ENCODE measurements at places on chromosomes 5 and 9. TPM values are rescaled to one million over a fixed set of nuclear protein-coding genes. Genes with fewer than 3 reads are reported as not detected.

The LOX gene
- 216 TPM for total RNA-seq

The DBH gene
- total RNA-seq, result not detected

The FAT2 gene
- total RNA-seq, result not detected

The OGN gene
- 78.1 TPM for total RNA-seq

The CDH12 gene
- not detected for total RNA-seq

The RLN1 gene
- total RNA-seq, result 3.7 TPM

The PPP3R2 gene
- not detected for total RNA-seq

The KLF4 gene
- 84.7 TPM for total RNA-seq

The PCDHGB7 gene
- total RNA-seq, result 12.5 TPM

The C5orf46 gene
- not detected for total RNA-seq

The MARVELD2 gene
- 0.82 TPM for total RNA-seq

The GRIA1 gene
- not detected for total RNA-seq

The ZNF366 gene
- not detected for total RNA-seq

The NPR3 gene
- total RNA-seq, result 10.3 TPM

The SLC46A2 gene
- not detected for total RNA-seq

The SUSD3 gene
- total RNA-seq, result 8.6 TPM

The SLC4A9 gene
- under 0.01 TPM for total RNA-seq

The FGF1 gene
- 2.0 TPM for total RNA-seq

The C9orf153 gene
- not detected for total RNA-seq

All from pericardium fibroblast (primary cell).